GM18507 (cell line): ENCODE measurements at places on chromosomes 4 and X.

GRCh38 chrX:143642426-143642825, 6.5 kb upstream of the SLITRK4 start:
- no peak for DNase-seq

DNA sequence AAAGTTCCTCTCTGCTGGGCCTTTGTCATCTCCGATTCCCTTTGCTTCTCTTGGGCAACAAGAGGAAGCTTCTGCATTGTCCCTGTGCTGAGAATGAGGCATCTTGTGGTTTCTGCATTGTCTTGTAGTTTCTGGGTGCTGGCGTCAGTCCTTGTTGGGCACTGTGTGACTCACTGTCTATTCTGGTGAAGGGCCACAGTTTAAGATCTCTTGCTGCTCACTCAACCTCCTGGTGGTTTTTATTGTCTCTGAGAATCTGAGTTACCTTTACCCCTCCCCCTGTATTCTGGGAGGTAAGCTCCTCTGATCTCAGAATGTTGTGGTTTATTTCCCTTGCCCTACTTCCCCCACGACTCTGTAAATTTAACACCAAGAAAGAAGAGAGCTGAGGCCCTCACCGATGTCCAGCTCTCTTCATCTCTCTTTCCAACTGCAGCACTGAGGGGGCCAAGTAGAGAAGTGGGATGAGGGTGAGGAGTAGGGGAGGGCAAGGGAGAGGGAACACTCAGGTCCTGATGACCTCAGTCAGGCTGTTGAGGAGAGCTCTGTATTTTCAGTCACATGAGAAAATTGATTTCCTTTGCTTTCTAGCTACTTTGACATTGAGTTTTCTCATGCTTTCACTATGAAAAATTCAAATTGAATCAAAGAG, 441.6 kb upstream of the PITX2 start:
- no peak for DNase-seq

GRCh38 chr4:117331817-117332216, 246.4 kb upstream of the TRAM1L1 start:
- DNase-seq: no peak

- DNase-seq: no peak
Measured at GRCh38 chr4:145865274-145865941, 73.2 kb downstream of the ZNF827 start.

DNA sequence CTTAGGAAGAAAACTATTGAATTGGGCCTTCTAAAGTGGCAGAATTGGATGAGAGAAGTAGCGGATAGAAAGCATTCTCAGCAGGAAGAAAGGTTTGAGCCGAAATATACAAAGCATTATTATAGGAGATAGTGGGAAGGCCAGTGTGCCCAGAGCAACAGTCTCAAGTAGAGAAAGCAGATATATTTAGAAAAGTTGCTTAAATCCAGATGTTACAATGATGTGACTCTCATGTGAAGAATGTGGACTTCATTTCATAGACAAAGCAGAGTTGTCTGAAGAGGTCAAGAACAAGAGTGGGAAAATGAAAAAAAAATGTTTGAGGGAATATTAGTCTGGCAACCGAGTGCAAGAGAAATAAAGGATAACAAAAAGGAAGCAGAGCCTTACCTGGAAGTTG, 66.9 kb downstream of the SYNPO2 start:
- DNase-seq: no peak

DNA sequence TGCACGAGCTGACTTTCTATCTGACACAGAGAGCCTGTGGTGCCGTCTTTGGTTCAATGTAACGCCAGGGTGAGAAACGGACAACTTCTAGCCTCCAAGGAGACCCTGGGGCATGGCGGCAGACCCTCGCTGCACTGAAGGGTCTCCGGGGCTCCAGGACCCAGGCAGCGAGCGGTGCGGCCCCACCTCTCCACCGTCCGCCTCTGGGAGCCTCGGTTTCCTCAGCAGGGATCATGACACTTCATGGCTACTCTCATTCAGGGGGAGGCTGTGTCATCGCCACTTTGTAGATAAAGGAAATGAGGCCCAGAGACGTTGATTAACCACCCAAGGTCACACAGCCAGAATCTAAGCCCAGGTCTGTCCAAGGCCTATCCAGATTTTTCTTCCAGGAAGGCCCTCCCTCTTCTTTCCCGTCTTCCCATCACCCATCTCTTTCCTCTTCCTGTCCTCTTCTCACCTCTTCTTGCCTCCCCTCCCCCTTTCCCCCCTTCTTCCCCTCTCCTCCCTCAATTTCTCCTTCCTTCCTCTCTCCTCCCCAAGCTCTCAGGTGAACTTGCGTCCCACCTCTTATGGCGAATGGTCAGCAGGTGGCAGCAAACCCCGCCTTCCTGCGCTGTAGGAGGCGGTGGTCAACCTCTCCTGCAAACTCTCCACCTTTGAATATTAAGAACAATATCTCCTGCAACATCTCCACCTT, 69.3 kb upstream of the HMX1 start:
- no peak for DNase-seq

- DNase-seq: no peak
Measured at GRCh38 chr4:153137159-153137558, 67.1 kb upstream of the TRIM2 start.

GRCh38 chrX:154429711-154430110, 1.2 kb downstream of the ATP6AP1 start:
- DNase-seq: no peak

- no peak for DNase-seq
Measured at GRCh38 chrX:40933132-40933705, 152.0 kb upstream of the USP9X start.

DNA sequence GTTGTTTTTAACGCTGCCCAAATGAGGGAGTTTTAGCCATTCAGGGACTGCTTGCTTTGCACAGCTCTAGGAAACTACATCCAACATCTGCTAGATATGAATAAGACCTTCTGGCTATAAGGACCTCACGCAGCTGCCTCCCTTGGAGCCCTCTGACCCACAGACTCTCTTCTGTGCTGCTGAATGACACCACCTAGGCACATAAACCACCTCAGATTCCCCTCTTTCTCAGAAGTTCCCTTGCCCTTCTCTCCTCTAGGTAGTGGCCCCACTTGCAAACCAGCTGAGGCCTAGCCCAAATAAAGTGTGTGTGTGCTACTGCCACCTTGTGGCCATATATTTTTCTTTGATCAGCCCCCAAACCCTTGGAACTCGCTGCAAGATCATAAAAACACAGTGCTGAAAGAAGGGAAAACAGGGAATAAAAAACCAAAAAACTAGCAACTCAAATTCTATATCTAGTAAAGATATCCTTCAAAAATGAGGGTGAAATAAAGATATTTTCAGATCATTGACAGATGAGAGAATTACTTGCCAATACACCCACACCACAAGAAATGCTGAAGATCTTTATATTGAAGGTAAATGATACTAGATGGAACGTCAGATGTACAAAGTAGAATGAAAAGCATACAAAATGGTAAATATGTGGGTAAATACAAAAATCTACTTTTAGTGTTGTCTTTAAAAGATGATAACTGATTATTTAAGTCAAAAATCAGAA, 265.9 kb downstream of the ADAMTS3 start:
- DNase-seq: no peak

DNA sequence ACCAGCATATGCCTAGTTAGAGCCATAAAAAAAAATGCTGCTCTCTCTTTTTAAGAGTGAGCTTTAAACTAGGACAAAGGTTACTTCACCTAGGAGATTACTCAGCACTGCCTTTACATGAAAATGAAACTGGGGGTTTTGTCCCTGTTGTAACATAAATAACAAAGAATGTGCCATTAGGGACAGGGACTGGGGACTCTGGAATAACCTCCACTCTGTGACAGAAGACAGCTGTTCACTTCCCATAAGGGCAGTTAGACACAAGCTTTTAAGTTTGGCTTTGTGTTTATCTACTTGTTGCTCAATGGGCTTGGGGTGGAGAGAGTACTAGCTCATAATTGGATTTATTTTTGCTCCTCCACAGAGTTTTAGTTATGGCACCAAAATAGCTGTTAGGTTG, 11.9 kb downstream of the ENPEP start:
- no peak for DNase-seq

- no peak for DNase-seq
Measured at GRCh38 chr4:115770046-115770543, 656.7 kb upstream of the NDST4 start.

DNA sequence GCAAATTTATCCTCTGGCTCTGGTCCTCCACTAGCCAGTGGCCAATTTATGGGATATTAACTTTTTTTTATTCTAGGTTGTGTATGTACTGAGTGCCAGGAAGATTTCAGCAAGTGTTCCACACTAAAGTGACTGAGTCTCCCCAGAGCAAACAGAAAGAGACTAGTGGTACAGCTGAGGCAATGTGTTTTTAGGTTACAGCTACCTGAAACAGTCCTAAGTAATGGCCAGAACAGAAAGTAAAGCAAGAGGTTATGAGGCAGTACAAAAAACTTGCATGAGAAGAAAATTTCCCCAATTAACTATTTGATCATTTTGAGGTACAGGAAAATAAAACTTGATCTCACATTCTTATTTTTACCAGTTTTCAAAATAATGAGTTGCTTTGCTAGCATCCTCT, 31.2 kb downstream of the PRDM8 start:
- no peak for DNase-seq

GRCh38 chr4:185054272-185054671, 36.0 kb downstream of the HELT start:
- DNase-seq: no peak

GRCh38 chrX:20431486-20431885, 164.8 kb upstream of the RPS6KA3 start:
- DNase-seq: no peak

DNA sequence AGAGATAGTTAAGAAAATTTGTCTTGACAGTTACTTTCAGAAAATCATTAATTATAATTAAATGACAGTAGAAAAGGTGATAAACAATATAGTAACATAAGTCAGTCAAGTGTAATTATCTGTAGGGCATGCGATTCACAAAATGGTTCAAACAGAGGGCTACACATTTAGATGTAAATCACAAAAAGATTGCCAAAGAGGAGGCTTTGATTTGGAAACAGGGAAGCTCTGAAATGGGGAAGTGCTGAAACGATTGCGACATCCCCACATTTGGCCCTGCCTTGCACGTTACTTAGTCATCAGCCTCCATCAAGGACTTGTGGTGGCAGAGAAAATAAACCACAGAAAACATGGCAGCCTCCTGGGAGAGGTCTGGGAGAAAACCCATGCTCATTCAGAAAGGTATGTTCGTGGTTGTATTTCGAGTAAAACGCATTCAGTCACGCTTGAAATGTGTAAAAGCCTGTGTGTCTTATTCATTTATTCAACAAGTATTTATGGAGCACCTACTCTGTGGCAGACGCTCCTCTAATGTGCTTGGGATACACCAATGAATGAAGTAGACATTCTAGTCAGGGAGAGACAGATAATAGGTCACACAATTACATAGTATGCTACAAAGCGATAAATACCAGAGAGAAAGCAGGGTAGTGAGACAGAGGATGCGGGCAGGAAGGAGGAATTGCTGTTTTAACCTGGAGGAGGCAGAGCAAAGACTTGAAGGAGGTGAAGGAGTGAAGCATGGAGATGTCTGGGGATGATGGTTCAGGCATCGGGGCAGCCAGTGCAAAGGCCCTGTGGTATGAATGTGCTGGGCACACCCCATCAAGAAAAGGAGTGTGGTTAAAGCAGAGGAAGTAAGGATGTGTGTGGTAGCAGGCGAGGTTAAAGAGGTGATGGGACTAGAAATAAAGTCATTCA, 7.8 kb downstream of the RBM47 start:
- DNase-seq: no peak

DNA sequence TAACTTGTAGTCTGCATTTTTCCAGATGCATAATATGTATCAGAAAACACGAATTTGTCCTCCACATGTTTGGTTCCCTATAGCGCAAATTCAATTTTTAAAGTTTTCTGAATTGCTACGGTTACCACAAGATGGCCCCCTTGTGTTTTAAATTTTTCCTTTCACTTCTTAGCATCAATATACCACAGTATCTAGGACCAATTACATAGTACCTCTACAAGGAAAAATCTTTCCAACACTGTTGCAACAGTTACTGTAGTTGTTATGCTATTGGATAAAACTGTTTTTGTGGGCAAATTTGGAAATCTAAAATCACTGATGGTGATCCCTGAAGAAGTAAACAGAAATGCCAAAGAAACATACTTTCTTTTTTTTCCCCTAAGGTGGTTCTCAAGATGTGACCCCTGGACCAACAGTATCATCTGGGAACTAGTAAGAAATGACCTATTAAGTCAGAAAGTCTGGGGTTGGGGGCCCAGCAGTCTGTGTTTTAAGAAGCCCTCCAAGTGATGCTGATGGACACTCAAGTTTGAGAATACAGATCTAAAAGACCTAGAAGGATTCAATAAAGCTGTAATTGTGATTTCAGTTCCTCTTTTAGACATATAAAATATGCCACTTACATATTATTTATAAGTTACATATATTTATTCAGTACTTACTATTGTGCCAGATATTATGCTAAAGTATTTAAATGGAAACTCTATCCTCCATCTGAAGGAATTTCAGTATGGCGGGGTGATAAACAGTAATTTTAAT, 3.1 kb downstream of the ZGRF1 start:
- no peak for DNase-seq

- DNase-seq: no peak
Measured at GRCh38 chr4:182929296-182929695, 12.1 kb upstream of the DCTD start.
